ENCODE measurements at places on chromosomes 7 and 10. TPM values are rescaled to one million over a fixed set of nuclear protein-coding genes. Genes with fewer than 3 reads are reported as not detected.

The MAD1L1 gene
- 41.7 TPM for total RNA-seq

DNA sequence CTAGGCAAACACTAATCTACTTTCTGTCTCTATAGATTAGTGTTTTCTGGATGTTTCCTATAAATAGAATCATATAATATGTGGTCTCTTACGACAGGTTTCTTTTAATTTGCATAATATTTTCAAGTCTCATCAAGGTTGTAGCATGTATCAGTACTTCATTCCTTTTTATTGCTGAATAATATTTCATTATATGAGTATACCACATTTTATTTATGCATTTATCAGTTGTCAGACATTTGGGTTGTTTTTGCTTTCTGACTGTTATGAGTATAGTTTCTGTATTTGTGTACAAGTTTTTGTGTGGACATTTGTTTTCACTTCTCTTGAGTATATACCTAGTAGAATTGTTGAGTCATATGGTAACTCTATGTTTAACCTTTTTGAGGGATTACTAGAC, 48.2 kb downstream of the SHOC2 start:
- no peak for DNase-seq

GRCh38 chr10:119084896-119085295, 4.3 kb upstream of the EIF3A start:
- no peak for DNase-seq

DNA sequence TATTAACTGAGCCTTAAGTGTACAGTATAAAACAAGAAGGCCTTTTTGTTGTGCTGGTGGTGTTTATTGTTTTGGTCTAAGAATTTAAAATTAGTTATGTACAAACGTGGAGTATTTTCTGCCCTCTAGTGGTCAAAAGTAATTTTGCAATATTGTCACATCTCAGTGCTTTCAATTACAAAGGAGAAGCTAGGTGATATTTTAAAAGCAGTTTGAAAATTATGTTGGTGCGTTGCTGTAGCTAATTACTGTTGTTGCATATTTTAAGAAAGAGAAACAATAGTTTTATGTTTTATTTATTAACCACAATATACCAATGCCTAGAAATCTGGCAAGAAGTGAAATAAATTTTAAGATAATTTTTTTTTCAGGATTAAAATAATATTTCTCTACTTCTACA, 11.4 kb downstream of the NPVF start:
- DNase-seq, result peak; percentile 38

GRCh38 chr7:111588065-111588433, 25.8 kb upstream of the IMMP2L start:
- DNase-seq, result no peak
